Kasumi-1 (cell line): ENCODE measurements at places on chromosomes 7 and 10.
A peak's percentile ranks its signal among the peaks of the same experiment; 100 is the strongest.

DNA sequence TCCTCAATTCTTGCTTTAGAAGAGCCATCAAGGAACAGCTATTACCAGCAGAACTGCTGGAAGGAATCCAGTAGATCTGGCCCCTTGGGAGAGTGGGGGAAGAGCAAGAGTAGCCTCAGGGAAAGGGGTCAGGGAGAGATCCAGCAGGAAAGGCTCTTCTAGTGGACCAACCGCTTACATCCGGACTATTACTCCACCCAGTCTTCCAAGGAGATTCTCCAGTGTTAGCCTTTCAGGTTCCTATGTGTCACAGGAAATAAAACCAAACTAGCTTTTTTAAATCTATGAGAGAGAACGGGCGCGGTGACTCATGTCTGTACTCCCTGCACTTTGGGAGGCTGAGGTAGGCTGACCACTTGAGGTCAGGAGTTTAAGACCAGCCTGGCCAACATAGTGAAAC is 34.3 kb downstream of the TET1 start:
- DNase-seq, result no peak

DNA sequence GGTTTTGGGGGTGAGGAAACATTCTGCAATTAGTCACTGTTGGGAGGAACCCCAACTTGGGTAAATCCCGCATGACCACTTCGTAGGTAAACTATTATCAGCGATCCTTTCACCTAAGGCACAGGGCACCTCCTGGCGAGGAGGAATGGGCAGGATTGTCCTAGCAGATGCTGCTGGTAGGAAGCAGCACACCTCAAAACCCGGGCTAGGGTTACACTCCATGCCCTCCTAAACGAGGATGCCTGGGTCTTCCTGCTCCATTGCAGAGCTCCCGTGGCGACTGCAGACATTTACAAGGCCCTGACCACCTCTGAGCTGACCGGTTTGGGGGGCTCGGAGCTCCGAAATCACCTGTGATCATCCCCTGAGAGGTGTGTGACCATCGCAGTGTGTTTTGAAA is 92.3 kb downstream of the FAM171A1 start:
- no peak for DNase-seq

DNA sequence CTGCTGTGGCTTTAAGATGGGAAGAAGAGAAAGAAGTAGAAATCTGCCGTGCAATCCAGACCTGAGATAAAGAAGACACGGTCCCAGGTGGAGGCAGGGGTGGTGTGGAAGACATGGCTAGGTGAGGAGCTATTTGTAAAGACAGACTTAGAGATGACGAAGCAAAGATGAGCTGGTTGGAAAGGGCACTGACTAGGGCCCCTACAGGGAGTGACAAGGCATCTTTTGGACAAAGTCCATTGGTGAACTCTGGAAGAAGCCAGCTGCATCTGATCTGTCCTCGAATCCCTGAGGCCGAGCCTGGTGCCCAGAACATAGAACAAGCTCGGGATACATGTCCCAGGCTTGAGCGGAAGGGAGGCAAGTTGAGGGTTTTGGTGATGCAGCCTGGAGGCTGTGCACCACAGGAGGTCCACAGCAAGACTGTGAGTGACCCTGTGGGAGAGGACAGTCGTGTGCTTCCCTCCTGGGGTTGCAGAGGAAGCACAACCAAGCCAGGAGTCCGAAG is 191.2 kb downstream of the ADAM12 start:
- no peak for DNase-seq

DNA sequence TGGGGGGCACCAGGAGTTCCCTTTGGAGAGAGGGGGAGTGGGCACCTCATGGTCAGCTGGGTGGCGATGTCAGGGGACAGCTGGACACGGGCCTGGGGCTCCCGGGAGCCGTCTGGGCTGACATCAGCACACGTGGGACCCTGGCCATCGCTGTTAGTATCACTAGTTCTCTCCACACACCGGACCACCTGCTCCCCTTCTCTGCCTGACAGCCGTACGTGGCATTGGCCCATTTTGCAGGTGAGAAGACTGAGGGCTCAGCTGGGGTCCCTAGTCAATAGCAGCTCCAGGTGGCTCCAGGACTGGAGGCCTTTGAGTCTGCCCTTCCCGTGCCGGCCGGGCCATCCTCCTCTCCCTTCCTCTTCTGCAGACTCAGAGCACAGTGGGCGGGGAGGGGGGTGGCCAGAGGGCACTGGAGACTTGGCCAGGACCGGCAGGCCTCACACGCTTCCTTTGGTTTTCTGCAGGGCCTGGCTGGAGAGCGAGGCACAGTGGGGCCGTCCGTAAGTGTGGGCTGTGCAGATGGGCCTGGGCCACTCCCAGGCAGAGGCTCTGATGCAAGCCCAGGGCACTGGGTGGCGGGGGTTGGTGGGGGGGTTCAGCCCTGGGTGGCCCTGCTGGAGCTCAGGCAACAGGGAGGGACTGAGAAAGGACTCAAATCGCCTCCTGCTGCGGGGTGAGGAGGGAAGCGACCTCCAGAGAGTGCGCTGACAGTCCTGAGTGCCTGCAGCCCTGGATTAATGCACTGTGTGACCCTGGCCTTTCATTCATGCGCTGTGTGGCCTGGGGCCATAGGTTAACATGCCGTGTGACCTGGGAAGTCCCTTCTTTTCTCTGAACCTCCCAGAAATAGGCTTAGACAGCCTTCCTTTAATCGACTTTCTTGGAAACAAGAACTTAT is 78.2 kb downstream of the MYL10 start:
- DNase-seq, result no peak

DNA sequence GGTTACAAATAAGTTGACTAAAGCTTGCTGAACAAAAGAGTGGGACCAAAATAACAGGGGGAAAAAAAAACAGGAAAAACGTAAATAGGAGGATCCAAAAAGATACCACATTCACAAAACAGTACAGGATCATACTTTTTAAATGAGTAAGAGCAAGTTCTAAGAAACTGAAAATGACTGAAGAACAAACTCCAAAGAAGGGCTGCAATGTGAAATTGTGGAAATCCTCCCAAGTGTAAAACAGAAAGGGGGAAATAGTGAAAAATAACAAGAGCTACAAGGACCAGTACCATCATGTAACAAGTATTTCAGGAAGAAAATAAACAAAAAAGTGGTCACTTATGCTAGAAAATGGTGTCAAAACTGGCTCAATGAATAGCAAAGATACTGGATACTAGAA is 46.3 kb downstream of the PDSS1 start:
- DNase-seq, result no peak

DNA sequence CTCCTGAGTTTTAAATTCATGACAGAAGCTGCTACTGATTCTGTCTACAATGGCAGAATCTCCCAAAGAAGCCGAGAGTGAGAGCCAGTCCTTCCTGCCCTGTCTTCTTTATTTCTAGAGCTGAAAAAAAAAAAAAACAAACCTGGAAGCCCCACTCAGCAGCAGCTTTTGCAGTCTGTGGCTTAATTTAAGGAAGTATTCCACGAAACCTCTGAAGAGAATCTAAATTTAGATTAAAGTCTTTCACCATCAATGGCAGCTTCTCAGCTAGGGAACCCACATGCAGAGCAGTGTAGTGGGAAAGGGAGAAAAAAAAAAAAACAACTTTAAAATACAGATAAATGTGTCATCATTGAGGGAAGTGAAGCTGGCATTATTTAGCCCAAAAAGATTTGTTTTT is 23.4 kb downstream of the SMURF1 start:
- peak; percentile 87 for DNase-seq

GRCh38 chr7:106824458-106824857 is 40.6 kb upstream of the PIK3CG start:
- DNase-seq, result no peak

- no peak for DNase-seq
Observed at GRCh38 chr7:141463986-141464385, 87.2 kb upstream of the AGK start.

GRCh38 chr10:71978988-71979691 is 14.9 kb downstream of the CHST3 start:
- no peak for DNase-seq

GRCh38 chr7:4162884-4163564 is 519.1 kb upstream of the FOXK1 start:
- no peak for DNase-seq

GRCh38 chr10:99573790-99574189 is 41.0 kb downstream of the NKX2-3 start:
- DNase-seq, result no peak

DNA sequence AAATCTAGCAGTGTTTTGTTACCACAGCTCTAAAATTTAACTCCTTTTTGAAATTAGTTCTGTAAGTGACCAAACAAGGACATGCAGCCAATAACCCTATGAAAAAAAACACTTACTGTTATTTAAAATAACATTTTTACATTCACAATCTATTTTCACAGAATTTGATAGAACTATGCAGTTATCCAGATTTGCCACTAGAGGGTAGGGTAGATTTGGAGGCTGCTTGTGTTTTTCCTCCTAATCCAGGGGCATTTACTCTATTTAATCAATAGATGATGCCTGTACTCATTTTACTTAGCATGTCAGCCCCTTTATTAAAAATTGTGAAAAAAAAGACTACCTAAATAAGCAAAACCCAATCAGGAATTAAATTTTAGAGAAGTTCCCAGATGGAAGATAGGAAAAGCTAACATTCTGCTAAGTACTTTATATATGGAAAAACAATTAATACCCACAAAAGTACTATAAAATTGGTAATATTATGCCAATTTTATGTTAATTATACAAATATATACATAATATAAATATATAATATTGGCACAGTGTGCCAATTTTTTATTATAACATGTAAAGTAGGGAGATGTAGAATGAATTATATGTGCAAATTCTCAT is 18.1 kb upstream of the LIPK start:
- DNase-seq, result peak; percentile 88

GRCh38 chr10:80184291-80184690 is 21.0 kb downstream of the ANXA11 start:
- no peak for DNase-seq

GRCh38 chr7:95929710-95930280 is 157.4 kb downstream of the DYNC1I1 start:
- no peak for DNase-seq

DNA sequence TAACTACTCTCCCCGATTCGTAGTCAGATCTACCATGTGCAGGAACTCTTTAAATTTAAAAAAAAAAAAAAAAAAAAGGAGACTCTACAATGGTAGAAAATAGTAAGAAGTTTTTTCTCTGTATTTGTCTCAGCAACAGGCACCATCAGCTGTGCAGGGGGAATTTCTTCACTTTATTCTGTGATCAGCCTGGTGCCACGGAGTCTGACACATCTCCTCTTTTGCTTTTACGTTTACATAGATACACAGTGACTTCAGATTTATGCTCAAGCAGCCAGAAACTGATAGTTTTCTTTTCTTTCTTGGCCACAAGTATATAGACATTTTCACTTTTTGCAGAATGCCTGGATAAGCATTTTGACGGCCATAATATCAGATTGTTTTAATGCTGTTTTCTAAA is 190.6 kb upstream of the AKR1E2 start:
- no peak for DNase-seq

DNA sequence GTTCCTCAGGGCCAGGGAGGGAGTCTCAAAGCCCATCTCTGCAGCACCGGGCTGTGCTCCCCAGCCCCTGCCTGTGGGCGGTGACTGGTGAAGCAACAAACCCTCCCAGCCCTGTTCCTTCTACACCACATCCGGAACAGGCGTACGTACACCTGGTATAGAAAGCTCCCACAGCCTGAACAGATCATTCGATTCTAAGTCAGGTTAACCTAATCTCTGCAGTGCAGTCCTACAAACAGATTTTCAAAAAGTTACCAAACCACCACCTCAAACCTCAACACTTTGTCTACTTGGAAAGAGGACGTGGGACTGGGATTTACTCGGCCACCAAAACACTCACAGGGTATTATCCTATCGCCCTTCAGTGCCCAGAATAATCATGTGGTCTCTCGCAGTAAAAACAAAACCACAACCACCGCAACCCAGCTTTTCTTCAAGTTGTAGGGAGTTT is 238.4 kb downstream of the DIP2C start:
- DNase-seq, result peak; percentile 27

DNA sequence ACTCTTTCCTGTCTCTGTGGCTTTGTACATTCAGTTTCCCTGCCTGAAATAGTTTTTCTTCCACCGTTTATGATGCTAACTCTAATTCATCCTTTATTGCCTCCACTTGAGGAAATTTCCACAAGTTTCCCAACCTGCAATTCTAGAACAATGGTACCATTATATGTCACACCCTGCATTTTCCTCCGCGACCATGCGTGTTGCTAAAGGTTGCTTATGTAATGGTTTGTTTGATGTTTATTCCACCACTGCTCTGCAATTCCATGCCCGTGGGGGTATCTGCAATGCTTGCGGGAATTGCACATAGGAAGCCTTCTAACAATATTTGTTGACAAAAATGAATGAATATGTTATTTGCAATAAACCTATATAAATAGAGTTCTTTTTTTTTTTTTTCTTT is 69.5 kb upstream of the ST8SIA6 start:
- DNase-seq, result no peak

- DNase-seq, result no peak
Observed at GRCh38 chr10:49605939-49606509, 4.1 kb upstream of the SLC18A3 start.

GRCh38 chr10:112752288-112752687 is 197.8 kb upstream of the TCF7L2 start:
- no peak for DNase-seq

GRCh38 chr7:149850007-149850594 is 11.9 kb downstream of the ZNF862 start:
- DNase-seq, result no peak

- no peak for DNase-seq
Observed at GRCh38 chr10:32141018-32141807, 85.0 kb upstream of the KIF5B start.

DNA sequence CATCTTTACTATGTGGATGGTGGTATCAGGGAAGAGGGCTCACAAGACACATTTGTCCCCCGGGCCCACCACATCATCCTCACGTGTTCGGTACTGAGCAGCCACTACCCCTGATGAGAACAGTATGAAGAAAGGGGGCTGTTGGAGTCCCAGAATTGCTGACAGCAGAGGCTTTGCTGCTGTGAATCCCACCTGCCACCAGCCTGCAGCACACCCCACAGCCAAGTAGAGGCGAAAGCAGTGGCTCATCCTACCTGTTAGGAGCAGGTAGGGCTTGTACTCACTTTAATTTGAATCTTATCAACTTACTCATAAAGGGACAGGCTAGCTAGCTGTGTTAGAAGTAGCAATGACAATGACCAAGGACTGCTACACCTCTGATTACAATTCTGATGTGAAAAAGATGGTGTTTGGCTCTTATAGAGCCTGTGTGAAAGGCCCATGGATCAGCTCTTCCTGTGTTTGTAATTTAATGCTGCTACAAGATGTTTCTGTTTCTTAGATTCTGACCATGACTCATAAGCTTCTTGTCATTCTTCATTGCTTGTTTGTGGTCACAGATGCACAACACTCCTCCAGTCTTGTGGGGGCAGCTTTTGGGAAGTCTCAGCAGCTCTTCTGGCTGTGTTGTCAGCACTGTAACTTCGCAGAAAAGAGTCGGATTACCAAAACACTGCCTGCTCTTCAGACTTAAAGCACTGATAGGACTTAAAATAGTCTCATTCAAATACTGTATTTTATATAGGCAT is 9.1 kb upstream of the CSGALNACT2 start:
- peak; percentile 99 for DNase-seq

GRCh38 chr7:141785706-141786552 is 4.1 kb upstream of the TAS2R5 start:
- DNase-seq, result peak; percentile 81

DNA sequence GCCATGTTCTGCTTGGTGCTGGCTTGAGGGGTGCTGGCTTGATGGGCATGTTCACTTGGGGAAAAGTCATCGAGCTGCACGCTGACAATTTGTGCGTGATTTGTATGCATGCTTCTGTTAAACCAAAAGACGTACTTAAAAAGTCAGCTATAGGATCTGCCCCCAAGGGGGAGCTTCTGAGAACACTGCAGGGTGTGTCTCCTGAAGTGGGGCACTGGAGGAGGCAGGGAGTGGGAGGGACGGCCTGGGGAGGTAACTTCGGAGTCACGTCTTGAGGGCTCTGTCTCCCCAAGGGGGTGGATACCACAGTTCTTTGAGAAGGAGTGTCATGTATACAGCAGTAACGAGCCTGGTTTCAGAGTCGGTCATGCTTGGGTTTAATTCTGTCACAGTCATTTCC is 406.5 kb downstream of the PLXNA4 start:
- DNase-seq, result no peak
